ENCODE measurements at places on chromosomes 4 and X.

DNA sequence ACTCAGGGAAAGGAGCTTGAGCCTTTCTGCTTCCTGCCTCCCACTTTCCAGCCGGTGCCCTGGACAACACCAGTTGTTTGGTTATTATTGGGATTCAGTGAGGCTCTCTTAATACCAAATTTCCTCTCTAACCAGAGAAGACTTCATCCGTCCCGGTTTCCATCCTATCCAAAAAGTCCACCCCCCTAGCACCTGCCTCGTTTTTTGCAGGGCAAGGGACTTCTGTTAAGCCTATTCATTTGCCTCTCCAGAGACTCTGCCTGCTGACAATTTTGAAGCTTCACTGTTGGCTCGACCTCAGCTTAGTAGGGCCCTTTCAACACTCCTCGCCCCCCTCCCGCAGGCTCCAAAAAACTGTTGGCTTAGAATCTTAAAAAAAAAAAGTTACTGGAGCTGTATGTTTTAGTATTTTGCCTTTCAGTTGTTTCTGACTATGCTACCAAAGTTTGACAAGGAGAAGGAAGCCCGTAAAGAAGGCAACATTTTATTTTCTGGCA lies 779 bp upstream of the PRSS12 start:
- no peak for DNase-seq

- DNase-seq: no peak
Observed at GRCh38 chrX:119809185-119809666, 17.8 kb upstream of the RPL39 start.

GRCh38 chr4:169665046-169665737 lies 44.8 kb downstream of the CLCN3 start:
- DNase-seq: no peak

GRCh38 chrX:30787012-30787411 lies 102.0 kb downstream of the TAB3 start:
- no peak for DNase-seq

DNA sequence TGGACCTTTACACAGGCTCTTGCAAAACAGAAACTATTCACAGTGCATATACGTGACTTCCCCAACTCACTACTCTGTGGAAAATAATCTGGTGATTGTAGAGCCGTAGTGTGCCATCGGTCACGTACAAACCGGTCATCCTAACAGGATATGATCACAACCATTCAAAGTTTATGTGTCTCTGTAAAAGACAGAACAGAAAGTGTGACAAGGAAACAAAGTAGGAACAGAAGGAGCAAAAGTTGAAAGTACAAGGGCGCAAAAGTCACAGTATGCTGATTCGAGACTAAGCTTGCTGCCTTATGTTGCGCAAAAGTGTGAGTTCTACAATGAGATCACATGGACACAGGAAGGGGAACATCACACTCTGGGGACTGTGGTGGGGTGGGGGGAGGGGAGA lies 18.6 kb downstream of the MEPE start:
- no peak for DNase-seq

DNA sequence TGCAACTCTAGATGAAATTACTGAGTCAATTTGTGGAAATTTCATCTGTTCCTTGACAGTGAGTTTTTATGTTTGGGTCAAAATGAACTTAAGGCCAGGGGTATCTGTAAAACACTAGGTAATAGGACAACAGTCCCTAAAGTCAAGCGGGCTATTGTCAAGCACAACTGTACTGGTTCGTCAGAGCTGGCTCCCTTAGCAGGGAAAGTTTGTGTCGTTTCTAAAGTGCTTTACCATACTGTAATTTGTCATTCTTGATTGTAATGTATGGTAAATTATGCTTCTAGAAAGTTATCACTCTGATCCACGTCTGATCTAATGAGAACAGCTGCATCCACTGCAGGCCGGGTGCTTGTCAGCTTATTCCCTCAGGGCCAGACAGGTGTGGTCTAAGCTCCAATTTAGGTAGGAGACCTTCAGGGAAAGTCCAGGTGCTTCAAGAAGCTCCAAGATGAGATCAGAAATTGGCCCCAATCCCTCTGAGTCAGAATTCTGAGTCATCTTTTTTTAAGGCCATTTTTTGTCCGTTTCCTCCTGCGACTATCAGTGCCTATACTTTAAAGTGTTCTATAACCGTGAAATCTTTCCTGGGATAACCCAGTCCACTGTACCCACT lies 92.2 kb downstream of the PALLD start:
- no peak for DNase-seq

DNA sequence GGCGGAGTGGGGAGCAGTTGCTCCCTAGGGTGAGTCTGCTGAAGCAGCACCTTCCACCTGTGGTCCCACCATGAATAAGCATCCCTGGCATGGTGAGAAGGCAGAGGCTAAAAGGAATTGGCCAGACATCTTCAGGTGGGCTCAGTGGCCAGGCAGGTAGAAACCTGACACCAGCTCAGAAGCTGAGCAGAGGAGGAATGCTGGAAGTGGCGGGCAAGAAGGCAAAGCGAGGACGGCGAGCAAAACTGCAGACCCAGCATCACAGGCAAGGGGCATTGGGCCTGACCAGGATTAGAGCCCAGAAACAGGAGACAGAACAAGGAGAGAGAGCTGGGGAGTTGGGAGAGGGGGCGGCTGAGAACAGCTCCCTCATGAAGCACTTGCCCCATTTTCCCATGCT lies 25.3 kb downstream of the TSC22D3 start:
- DNase-seq: no peak

GRCh38 chr4:37760840-37761239 lies 65.6 kb upstream of the PGM2 start:
- DNase-seq: no peak

DNA sequence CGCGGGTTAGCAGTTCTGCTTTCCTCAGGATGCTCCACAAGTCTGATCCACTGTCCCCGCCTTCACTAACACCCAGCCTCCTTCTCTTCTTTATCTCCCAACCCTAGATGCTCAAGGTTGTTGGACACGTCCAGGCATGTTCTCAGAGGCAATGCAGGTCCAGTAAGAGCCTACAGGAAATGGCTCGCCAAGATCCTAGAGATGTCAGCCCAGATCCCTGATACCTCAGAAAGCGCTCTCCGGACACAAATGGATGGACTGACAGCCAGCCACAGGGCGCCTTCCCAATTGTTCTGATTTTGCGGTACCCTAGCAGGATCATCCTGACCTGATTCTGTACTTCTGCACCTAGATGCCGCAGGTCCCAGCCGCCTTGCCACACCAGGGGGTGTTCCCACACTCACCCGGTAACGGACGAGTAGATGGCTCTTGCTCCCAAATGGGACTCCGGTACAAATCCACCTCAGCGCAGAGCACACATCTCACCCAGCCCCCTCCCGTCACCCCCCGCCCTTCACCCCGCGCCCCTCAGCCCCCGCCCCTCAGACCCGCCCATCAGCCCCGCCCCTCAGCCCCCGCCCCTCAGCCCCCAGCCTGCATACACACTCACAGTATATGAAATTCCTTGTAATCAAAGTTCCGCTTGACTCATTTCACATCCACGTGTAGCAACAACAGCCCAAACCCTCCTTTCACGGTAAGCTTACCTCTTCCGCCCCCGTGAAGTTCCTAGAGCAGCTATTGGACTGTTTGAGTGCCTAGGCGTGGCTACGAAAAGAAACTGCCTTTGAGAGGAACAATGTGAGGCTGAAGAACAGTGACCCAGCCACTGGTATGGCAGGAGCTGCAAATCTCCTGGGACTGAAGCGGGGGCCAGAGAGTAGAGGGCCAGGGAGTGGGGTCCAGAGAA lies at the start of gene EDA2R:
EDA2R (minus strand) TSS at position 488 of the 910 bp plus-strand sequence. CDS start 23,058 bp downstream, outside the sequence.
- peak; percentile 12 for DNase-seq

DNA sequence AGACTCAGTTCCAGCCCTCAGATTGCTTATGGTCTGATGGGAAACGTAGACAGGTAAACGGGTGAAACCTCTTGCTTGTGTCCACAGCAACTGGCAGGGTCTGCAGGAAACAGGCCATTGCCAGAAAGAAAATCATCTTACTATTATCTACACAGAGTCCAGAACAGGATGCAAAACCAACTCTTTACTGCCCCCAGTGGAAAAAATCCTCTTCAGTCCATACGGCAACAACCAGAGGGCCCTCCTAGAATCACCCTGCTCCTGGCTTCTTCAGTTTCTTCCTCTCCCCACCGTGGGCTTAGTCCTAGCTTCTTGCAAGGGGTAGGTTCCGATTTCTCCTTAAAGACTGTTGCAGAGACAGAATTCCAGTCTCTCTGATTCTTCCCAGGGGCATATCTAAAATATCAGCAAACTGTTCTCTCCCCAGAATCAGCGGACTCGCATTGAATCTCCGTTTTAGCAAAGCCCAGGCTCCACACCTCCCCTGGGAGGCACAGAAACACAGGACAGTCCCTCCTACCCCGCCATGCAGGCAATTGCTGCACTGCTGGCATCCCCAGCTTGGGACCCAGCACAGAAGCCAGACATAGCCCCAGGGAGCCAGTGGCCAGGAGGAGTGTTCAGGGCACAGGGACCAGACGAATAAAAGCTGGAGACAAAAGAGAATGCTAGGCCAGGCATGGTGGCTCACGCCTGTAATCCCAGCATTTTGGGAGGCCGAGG lies 41.0 kb upstream of the SH3RF1 start:
- no peak for DNase-seq

GRCh38 chrX:23786268-23786815 lies 3.4 kb downstream of the SAT1 start:
- DNase-seq: no peak

GRCh38 chrX:100654261-100654660 lies 10.3 kb downstream of the SRPX2 start:
- no peak for DNase-seq

DNA sequence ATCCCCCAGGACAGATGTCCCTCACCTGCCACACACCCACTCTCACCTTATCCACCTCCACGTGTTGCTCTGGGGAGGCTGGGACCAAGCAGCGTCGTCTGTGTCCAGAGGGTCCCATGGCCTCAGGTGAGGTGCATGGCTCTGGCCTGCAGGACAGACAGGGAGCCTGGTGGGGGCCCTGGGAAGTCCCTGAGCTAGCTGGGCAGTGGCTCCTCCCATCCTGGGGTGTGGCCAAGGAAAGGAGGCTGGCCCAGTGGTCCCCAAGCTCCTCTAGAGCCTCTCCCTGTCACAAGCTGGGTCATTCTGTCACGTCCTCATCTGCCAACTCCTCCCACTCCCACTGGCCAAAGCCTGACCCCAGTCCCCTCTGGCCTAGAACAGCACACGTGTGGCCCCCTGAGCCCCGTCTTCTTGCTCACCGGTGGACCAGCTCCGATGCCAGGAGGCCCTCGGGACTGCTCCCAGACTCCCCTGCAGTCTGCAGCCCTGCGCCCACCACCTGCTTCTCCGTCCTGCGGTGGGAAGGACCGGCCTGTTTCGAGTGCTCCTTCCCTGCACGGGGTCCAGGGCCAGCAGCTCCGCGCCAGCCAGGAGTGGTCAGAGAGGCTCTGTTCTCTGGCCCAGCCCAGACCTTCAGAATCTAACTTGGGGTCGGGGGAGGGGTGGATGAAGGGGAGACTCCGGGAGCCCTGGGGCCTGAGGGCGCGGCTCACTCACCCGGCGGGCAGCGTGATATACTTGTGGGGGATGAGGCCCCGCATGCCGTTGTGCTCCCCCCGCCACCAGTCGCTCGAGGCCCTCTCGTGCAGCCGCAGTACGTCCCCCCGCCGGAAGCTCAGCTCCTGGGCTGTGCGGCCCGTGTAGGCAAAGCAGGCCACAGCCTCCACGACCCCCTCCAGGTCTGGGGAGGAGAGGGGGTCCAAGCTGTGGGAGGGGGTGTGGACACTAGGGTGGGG lies 4.8 kb downstream of the AVPR2 start:
- DNase-seq: no peak

GRCh38 chr4:61543976-61544375 lies 343.9 kb downstream of the ADGRL3 start:
- DNase-seq: no peak

DNA sequence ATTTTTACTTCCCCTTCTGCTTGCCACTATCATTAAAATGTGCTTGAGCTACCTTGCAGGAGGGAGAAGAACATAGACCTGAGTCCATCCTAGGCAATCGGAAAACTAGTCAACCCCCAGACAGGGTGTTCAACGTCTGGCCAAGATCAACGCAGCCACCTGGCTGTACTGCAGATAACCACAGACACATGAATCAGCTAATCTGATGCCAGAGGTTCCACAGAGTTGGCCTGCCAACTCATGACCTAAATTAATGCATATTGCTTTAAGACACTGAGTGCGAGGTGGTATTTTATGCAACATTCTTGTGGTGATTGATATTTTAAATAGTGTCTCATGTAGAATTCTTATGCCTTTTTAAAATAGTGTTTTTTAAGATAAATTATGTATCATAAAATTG lies 1283.8 kb upstream of the PABPC4L start:
- DNase-seq: no peak

GRCh38 chrX:149641835-149642234 lies 10.2 kb upstream of the TMEM185A start:
- no peak for DNase-seq

DNA sequence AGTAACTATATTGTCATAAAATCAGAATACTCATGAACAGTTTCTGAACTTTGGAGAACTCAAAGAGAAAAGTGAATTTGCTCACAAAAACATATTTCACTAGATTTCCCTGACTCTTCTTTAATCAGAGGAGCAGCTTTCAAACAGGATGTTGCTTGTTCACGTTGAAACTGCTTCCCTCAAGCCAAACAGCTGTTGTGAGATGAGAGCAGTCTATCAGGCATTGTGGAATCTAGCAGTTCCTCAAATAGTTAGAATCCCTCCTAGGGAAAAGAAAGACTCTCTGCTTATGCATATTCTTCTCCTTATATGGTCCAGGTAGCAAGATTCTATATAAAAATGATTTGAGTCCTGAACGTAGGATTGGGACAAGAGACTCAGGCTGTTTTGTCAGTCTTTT lies 1012.1 kb downstream of the FAM133A start:
- DNase-seq: no peak

DNA sequence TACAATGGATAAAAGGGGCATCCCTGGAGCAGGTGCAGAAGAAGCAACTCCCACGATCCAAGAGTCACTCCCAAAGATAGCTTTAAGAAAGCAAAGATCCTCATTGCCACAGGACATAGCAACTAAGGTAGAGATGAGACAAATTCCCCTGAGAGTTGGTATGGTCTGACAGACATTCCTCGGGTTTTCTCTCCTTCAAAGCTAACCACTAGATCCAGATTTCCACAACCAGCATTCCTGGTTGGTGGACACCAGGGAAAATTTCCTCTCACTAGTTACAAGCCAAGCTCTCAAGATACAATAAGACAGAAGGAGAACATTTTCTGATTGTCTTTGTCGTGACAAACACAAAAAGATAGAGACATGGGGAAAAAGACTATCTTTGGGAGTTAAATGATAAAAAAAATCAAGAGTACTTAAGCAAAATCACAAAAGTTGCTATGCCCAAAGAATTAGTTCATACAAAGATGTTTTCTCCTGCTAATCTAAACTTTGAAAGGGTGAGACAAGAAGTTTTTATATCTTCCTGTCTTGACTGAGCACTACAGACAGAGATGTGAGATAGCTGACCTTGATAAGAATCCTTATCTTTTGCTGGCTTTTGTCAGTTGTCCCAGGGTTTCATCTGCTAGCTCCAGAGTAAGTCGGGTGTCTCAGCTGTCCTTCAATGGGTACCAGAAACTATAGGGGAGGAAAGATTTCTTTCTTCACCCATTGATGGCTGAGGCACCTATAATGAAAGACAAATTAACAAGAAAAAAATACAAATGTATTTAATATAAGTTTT lies 200.5 kb downstream of the CENPC start:
- no peak for DNase-seq
